ENCODE measurements at places on chromosomes 4 and X.

DNA sequence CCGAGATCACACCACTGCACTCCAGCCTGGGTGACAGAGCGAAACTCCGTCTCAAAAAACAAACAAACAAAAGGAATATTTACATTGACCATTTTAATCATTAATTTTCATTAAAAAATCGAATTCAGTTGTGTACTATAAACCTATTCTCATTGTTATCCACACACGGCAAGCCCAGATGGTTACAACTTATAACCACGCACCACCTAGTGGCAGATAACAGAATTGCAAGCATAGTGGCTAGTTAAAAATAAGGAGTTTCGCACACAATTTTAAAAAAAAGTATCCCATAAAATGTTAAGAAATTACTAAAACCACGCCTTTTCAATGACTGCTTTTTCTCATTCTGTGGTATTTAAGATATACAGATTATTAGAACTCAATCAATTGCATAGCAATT lies 25.4 kb downstream of the MBNL3 start:
- peak; percentile 30 for DNase-seq

GRCh38 chr4:40918330-40918729 lies 168.6 kb downstream of the NSUN7 start:
- no peak for DNase-seq

GRCh38 chr4:6364581-6364980 lies 94.9 kb downstream of the WFS1 start:
- no peak for DNase-seq

- DNase-seq: no peak
Measured at GRCh38 chr4:64784125-64784524, 374.9 kb upstream of the TECRL start.

DNA sequence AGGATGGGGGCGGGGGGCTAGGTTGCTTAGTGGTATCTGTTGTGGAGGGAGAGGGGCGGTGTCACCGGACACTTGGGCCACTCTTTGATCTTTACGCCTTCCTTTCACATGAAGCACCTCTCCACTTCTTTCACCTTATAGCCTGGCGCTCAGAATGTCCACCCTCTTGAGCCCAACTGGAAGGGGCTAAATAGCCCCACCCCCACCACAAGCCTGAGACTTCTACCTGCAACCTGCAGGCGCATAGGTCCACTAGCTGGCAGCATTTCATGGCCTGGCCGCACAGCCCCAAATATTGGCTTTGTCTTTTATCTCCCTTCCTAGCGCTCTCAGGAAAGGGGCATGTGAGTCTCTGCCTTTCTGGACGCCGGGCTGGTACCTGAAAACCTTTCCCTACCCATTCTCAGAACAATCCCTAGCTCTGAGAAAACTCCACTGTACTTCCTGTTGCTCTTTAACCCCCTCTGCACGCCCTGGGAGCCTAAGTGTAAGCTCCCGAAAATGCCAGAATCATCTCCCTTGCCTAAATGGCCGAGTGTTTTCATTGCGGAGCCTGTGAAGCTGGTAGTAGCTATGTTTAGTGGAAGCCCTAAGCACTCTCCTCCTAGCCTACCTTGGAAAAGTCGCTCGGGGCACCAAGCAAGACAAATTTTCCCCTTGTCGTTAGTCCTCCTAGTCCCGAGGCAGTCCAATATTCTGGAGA lies 1.2 kb upstream of the TRPC5 start:
- DNase-seq: no peak

GRCh38 chrX:24487571-24487970 lies 22.5 kb downstream of the PDK3 start:
- DNase-seq: no peak

DNA sequence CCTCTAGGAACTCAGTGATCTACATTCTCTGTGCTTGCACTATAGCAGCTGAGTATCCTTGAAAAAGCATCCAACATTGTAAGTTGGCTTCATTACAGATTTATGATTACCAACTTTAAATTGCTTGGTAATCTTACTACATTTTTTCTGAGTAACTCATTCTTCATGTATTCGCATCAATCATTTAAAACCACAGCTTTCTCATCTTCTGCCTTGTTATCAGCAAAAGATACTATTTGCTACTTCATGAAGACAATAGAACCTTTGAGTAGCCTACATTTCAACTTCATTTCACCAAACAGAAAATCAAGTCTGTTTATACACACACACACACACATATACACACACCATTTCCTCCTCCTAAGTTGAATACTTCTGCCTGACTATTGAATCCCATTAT lies 6.2 kb upstream of the DCAF8L2 start:
- no peak for DNase-seq

- DNase-seq: no peak
Measured at GRCh38 chr4:4856071-4857000, 3.1 kb upstream of the MSX1 start.

DNA sequence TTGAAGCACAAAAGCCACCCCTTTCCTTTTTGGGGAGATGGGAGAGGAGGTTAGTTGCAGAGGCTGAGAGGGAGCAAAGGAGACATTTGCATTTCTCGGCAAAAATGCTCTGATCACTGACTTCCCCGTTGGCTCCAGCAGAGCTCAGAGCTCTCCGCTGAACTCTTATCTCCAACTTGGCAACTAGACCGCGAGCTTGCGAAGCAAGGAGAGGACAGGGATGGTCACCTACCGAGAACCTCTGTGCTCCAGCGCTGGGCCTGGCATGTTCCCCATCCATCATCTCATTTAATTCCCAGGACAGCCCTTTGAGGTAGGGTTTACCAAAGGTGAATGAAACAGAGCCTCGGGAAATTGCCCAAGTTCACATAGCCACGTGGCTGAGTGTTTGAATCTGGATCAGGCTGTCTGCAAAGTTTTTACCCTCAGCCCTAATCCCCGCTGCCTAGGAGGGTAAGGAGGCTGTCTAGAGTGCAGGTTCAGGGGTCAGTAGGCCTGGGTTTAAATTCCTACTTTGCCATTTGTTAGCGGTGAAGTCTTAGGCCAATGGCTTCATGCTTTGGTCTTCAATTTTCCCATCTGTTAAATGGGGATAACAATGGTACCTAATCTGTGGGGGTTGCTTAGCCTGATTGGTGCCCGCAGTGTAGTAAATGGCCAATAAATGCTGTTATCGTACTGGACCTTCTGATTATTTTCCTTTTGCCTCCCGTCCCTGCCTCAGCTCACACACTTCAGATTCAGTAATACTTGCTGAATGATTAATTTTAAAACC lies 3.8 kb upstream of the CITED1 start:
- DNase-seq: no peak

GRCh38 chr4:5967783-5968182 lies 50.4 kb downstream of the C4orf50 start:
- no peak for DNase-seq

- DNase-seq: no peak
Measured at GRCh38 chr4:187065806-187066205, 342.1 kb upstream of the FAT1 start.

DNA sequence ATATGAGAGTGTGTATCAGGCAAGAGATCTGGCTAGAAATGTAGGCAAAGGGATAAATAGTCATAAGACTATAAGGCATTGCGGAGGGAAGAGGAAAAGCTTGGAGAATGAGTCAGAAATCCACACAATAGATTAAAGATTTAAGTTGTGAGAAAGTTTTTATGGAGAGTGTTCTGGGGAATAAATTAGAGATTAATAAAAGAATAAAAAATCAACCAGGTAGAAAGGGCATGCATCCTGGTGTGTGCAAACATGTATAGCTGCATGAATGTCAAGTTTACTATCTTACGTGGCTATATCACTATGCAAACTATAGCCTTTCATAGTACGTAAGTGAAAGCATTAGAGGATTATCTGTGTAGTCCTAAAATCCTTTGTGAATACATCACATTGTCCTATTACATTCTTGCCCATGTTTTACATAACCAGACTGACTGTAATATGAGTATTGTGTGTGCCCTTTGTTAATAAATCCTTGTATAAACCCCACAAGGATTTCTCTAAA lies 36.9 kb downstream of the SNCA start:
- DNase-seq: no peak

- no peak for DNase-seq
Measured at GRCh38 chrX:102063445-102064074, 61.9 kb upstream of the TCEAL2 start.

DNA sequence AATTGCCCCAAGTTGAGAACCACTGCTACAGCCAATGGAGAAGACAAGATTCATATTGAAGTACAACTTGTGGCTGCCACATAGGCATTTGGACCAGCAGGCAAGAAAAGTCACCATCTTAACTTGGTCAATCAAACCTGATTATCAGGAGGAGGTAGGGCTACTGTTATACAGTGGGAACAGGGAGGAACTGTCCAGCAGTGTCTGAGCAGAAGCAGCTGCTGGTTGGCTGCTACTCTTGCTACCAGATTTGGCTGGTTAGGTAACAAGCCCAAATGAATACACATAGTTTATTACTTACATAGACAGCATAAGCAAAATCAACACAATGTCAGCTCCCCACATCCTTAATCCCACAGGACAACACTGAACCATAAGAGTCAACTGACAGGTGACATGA lies 39.4 kb downstream of the ATP1B4 start:
- no peak for DNase-seq

DNA sequence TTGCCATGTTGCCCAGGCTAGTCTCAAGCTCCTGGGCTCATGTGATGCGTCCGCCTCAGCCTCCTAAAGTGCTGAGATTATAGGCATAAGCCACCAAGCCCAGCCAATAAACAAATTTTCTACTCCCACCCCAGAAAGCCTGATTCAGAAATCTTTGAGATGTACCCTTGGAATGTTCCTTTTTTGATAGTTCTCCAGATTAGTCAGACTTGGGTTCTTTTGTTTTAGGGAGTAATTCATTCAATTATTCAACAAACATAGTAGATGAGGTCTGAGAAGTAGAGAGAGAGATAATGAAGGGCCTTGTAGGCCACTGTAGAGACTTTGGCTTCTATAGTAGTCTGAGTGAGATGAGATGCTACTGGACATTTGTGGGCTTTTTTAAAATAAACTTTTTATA lies 27.8 kb downstream of the RP2 start:
- DNase-seq: no peak

DNA sequence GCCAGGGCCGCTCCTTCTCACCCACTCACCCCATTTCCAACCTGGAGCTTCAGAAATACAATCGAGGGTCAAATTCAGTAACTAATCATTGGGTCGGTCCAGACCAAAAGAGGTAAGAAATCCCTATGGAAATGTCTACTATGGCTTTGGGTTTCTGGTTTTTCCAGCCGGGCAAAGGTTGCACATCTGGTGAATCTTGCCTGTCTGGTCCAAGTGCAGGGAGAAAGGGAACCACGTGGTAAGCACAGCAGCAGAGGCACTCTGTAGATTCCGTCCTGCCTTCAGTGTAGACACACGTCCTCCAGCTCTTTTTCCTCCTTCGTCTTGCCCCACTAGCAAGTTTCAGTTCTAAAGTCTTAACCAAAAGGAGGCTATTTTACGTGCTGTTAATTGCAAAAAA lies 218.0 kb upstream of the JADE1 start:
- no peak for DNase-seq

- no peak for DNase-seq
Measured at GRCh38 chr4:38333219-38333618, 330.8 kb upstream of the KLF3 start.

DNA sequence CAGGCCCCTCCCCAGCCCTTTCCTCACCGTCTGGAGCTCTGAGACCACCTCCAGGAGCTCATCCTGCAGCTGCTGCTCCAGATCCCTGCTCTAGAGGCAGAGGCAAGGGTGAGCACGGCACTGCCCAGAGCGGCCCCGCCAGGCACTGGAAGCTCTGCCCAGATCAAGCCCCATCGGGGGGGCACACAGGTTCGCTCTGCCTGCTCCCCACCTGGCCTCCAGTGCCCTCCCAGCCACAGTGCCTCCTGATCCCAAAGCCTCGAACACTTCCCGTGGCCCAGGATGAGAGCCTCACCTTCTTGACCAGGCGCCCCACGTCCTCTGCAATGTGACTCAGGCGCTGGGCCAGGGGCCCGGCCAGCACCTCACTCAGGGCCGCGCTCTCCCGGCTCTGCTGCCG lies 5.0 kb downstream of the ARHGAP4 start:
- DNase-seq: no peak

DNA sequence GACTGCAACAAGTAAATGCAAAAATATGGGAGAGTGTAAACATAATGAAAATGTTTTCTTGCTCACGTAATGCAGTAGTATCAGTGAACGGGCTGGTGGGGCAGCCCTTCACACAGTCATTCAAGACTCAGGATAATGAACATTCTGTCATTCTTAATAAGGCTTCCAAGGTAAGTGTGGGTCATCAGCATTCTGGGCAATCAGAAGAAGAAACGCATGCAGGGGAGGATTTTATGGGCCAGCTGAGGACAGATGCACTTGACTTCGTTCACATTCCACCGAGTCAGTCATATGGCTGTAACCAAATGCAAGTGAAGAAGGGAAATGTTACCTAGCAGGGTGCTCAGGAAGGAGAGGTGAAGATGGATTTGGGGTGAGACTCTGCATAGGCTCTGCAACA lies 68.0 kb upstream of the MAP9 start:
- DNase-seq: no peak

DNA sequence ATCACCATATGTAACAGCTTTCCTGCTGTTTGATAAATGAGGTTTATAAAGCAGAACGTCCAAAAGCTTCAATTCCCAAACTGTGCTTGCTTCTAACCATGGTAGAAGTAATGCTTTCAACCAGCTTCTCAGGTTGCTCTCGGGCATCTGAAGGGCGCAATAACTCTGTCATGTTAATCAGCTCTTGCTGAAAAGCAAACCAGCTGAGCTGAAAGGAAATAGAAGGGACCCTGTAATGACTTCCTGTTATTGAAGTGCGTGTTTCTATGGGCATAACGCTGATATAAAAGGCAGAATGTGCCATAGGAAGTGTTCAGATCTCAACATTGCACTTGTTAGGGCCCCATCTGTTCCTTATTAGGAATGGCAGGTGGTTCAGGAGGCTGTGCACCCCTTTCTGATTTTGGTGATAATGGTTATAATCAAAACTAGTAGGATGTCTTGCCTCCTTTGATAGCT lies 21.2 kb downstream of the HERC3 start:
- no peak for DNase-seq

DNA sequence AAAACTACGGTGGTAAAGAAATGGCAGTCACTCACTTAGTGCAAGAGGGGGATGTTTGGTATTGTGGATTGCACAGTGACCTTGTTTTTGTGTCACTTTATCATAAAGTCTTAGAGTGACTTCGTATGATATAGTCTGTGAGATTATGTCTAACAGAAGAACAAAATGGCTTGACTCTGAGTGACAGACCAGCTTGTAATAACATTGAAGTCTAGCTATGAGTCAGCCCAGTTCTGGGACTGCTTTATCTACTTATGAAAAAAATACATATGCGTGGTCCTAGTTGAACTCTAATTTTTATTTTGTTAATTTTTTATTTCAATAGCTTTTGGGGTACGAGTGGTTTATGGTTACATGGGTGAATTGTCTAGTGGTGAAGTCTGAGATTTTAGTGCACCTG lies 20.0 kb downstream of the DCLK2 start:
- no peak for DNase-seq

GRCh38 chrX:46912603-46913491 lies 626 bp downstream of the JADE3 start:
- peak; percentile 52 for DNase-seq

DNA sequence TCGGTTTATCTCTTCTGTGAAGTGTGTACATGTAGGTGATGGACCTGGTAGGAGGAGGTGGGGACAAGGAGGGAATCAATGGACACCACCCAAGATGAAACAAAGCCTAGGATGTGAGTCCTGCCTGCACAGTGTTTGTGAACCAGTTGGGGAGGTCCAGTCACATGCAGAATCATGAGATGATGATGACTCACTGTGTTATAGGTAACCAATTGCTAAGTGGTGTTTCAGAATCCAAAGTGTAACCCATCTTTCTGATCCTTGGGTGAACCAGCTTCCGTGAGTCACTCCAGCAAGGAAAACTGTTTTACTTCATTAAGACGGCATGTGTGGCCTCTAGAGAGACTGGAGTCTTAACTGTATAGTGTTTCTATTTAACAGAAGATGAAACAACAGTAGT lies 57.9 kb upstream of the HPF1 start:
- no peak for DNase-seq

- no peak for DNase-seq
Measured at GRCh38 chr4:163663454-163664225, 169.2 kb downstream of the TMA16 start.

All from stimulated activated CD4-positive, alpha-beta T cell treated with anti-CD3 and anti-CD28 coated beads, Interleukin-15, amount 100 ng/mL, for 24 hours (primary cell).